Renal cortical epithelial cell (primary cell): ENCODE measurements at places on chromosomes 5 and 9.

GRCh38 chr5:41148448-41148847 is 64.9 kb downstream of the C6 start:
- no peak for DNase-seq

- no peak for DNase-seq
These were observed 43.5 kb upstream of the LRRC14B start for GRCh38 chr5:147751-148150.

- peak; percentile 80 for DNase-seq
These were observed 20.9 kb downstream of the RFK start for GRCh38 chr9:76373173-76373783.

- no peak for DNase-seq
These were observed 26.6 kb upstream of the CD180 start for GRCh38 chr5:67223211-67223610.

DNA sequence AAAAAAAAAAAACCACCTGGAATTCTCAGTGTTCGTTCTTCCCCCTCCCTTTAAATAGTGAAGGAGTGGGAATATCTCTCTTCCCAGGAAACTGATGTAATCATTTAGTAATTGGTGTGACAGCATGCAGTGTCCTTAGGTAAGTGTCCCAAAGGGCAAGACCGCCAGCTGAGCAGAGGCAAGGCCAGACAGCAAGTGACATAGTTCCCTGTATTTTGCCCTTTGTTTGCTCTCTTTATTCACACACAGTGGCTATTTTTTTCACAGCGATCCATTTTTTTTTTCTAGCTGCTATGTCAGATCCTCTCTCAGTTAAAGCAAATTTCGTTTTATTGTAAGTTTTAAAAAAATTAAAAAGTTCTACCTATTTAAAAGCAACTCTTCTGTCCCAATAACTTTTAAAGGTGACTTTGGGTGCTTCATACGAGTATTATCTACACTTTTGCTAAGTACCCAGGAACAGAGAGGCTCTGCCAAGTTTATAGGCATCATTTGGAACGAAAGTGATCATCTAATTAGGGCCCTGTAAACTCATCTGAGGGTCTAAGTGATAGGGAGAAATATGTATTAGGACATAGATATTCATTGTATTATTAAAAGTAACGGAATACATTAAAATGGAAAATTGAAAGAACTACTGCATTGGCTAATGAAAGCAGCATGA is 98.2 kb upstream of the ALDH1A1 start:
- DNase-seq, result no peak

DNA sequence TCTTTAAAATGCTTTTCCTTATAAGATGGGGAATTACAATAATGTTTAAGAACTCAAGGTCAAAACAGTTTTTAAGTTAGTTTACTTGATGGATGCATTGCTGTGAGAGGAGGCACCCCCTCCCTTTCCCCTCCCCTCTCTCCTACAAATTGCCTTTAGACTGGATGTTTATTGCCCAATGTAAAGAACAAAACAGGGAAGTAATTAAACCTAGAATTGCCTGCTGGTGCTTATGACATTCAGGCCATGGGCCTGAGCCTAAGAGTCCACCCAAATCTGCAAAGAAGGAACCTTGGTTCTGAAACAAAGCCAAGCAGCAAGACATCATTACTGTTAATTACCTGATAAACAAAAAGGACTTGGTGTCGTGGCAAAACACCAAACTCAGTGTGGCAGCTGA is 630.3 kb downstream of the ISL1 start:
- DNase-seq, result no peak

- peak; percentile 83 for DNase-seq
These were observed 512.7 kb upstream of the PAPPA start for GRCh38 chr9:115640887-115641286.

DNA sequence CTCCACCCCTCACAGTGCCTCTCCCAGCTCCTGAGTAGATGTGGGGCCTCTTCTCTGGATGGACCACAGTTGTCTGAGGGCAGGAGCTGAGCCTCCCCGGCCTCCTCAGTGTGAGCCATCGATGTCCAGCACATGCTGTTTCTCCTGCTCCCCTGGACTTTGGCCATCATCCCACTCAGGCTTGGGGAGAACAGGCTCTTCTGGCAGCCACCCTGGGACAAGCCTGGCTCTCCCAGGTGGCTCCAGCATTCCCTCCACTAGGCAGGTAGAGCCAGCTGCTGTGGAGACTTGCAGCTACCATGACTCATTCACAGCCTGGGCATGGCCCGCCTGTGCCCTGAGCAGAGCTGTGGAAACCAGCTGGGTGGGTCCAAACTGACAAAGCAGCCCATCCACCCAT is 77.0 kb downstream of the CSNK1A1 start:
- peak; percentile 69 for DNase-seq

DNA sequence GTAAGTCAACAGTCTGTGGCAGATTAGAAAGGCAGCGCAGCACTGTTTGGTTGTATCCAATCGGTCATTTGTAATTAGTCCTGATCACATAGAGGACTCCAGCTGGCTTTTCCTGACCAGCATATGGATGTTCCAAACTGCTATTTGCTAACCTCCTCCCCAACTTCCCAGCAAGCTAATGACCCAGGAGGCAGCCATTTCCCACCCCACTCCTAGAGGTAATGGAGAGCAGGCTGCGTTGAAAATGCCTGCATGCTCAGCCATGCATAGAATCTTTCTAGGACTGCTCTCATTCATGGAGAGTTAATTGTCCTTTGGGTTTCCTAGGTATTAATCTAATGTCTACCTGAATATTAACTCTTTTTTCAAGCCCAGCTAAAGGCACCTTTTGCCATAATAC is 850.6 kb upstream of the WWC1 start:
- DNase-seq, result peak; percentile 34

DNA sequence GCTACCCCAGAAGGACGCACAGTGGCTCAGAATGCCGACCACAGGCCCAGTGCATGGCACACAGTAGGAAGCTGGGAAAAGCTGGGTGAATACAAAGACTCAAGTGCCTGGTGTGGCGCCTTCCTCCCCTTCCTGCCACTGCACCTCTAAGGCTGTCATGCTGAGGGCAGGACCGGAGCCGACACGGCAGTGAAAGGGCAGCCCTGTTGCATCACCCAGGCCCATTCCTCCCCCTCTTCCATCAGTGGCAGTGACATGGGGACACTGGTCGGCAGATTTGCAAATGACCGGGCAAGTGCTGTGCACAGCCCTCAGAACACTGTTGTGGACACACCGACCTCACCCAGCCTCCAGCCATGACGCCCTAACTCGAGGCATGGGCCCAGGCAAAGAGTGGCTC is 84.0 kb downstream of the STK10 start:
- DNase-seq, result no peak

DNA sequence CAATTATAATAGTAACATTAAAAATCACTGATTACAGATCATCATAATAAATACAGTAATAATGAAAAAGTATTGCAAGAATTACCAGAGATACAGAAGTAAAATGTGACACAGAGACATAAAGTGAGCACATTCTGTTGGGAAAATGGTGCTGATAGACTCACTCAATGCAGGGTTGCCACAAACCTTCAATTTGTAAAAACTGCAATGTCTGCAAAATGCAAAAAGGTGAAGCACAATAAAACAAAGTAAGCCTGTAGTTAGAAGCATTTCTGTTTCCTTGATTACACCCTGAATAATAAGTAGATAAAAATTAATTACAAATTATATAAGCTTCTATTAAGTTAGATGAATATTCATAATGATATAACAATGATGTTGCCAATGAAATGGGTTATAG is 736.2 kb upstream of the CHD1 start:
- DNase-seq, result no peak

- peak; percentile 98 for DNase-seq
These were observed 74.1 kb downstream of the SERINC5 start for GRCh38 chr5:80181618-80182211.

DNA sequence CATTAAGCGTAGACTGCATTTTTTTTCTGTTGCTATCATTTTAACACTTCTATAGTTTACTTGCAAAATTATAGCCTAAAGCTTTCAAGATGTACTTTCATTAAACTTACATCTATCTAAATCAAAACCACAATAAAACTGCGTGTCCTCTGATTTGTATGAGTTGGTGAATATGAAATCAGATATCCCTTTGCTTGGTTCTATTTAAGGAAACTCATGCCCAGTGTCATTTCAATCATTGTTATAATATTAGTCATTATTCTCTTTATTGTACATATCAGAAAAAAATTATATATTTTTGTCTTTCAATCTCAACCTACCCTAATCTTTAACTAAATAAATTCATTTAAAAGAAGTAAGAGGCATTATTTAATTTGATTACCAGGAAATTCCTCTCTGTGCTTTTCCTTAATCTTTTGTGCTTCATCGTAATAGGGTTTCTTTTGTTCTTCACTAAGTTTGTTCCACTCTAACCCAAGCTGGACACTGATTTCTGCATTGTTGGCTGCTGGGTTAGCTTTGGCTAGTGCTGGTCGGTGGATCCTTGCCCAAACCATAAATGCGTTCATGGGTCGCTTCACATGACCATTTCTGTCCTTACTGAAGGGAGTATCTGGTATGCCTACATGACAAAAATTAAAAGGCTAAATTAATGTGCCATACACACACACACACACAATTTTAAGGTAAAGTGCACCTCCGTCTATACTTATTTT is 3.8 kb downstream of the SOX30 start:
- peak; percentile 45 for DNase-seq

DNA sequence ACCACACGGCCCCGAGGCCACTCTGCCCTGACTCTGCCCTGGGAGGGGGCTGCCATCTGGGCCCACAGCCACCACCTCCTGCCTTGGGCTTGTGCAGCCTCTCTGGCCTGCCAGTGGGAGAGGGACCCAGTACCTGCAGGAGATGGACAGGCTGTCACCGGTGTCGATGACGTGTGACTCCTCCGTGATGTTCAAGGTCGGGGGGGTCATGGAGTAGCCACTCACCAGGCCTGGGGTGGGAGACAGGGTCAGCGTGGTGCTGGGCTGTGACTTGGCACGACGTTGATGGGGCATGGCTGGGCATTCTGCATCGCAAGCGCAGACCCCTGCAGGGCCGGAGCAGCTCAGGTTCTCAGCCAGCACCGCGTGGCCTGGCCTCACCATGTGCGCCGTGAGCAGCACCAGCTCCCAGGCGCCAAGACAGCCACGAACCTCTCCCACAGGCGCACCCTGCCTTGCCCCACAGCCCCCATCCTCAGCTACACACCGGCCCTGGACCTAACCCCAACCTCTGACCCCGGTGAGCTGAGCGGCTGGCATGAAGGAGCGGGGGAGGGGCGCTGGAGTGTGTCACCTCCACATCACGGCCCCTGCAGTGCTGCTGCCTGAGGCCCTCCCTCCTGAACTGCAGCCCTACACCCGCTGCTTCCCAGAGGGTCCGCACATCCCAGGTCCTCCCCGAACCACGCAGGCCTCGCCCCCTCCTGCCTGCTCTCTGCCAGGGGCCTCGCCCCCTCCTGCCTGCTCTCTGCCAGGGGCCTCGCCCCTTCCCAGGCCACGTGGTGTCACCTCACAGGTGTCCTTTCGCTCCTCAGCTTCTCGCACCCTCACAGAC is 17.6 kb downstream of the FLT4 start:
- no peak for DNase-seq

GRCh38 chr5:141880961-141881801 is 3.0 kb upstream of the PCDH1 start:
- no peak for DNase-seq

DNA sequence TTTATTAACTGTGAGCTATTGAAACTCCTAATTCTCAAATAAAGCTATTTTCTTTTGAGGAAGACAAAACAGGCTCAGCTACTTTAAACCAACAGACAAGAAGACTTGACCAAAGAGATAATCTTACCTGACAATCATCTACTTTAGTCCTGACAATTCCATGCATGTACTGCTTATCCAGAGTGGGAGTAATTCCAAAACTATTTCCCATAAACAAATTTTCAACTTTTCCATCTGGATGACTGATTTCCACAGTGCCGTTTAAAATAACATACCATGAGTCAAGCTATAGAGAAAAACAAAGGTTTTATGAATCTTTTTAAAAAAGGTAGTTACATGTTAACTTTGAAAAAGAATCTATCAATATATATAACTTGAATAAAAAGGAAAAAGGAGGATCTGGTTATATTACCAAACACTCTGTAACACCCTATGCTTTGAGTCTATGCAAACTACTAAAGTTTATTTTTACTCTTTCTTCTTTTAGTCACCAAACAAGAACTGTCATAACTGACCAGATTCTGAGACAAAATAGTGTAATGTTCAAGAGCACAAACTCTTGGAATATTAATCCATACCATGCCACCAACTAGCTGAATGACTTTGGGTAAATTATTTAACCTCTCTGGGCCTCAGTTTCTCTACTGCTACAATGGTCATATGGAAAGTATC is 129.7 kb downstream of the RAPGEF6 start:
- peak; percentile 28 for DNase-seq

- no peak for DNase-seq
These were observed 649 bp downstream of the CCDC187 start for GRCh38 chr9:136303066-136303824.

GRCh38 chr5:137935190-137935589 is 45.9 kb downstream of the PKD2L2 start:
- no peak for DNase-seq

DNA sequence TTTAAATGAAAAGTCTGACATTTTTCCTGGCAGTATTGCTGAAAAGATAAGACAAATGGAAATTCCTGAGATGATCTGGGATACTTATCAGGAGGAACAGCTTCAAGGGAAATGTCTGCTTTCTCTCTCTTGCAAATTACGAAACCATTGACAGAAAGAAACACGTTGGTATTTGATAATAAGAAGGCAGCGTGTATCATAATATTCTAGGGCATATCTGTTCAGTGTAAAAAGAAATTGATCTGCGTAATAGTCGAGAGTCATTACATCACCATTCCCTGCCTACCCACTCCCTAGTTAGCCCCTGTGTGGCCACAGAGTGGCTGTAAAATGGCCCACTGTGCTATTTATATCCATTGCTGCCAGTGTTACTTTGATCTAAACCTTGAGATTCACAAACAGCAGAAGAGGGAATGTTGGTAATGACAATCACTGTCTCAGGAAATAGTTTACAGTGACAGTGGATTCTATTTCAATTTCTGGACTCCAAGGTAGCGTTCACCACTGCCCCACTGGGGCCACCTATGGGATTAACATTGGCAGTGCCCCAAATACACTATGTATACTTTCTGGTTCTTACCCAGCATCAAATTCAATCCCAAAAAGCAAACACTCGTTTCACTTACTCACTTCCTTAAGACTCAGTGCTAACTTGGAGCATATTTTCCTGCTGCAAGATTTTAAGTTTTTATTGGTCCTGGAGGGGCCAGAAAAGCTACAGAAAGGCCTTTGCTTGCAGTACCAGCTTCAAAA is 133.4 kb upstream of the GAS1 start:
- no peak for DNase-seq

GRCh38 chr5:88115211-88115610 is 153.4 kb downstream of the TMEM161B start:
- no peak for DNase-seq

DNA sequence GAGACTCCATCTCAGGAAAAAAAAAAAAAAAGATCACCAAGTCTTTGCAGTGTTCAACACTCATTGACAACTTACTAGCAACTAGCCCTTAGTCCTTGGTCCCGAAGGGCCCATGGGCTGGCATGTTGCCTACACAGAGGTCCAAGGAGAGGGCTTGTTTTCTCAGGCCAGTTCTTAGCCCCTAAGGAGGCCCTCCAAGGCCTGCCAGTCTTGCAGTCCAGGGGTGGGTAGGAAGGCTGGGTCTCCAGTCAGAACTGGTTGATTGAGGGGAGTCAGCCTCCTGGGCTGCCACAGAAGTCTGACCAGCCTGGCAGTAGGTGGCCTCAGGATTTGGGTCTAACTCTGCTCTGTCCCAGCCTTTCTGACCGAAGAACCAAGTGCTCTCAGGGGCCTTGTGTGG is 32.7 kb downstream of the IER5L start:
- no peak for DNase-seq
